ENCODE measurements at places on chromosomes 16 and 17.
A peak's percentile ranks its signal among the peaks of the same experiment; 100 is the strongest.

DNA sequence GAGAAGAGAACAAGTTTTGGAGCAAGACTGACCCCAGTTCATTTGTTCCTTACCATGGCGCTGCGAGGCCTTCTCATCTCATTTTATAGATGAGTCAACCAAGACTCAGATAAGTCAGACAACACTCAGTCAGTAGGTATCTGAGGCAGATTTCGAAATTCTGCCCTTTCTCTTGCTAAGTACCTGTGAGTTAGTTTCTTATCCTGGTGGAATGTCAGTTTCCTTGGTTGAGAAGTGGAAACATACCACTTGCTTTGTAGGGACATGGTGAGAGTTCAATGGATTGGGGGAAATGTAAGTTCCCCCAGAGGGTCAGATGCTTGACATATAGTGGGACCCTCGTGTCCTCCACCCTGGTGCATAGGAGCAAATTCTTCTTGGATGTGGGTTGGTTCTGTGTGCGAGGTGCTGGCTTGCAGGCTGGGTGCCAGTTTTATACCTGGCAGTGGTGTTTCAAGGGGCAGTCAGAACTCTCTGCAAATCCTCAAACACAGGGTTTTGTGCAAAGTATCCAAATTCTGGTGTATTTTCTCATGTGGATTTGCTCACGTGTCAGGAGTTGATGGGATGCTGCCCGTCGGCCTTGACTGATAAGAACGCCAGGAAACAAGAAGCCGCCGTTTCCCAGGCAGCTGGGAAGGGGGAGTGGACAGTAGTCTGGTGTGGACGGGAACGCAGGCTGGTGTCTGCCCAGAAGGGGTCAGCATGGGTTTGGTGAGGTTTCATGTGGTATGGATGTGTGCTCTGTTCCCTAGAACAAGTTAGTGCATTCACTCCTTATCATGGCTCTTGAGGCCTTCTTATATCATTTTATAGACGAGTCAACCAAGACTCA lies 61.1 kb upstream of the CIBAR2 start:
- DNase-seq, result peak; percentile 41

DNA sequence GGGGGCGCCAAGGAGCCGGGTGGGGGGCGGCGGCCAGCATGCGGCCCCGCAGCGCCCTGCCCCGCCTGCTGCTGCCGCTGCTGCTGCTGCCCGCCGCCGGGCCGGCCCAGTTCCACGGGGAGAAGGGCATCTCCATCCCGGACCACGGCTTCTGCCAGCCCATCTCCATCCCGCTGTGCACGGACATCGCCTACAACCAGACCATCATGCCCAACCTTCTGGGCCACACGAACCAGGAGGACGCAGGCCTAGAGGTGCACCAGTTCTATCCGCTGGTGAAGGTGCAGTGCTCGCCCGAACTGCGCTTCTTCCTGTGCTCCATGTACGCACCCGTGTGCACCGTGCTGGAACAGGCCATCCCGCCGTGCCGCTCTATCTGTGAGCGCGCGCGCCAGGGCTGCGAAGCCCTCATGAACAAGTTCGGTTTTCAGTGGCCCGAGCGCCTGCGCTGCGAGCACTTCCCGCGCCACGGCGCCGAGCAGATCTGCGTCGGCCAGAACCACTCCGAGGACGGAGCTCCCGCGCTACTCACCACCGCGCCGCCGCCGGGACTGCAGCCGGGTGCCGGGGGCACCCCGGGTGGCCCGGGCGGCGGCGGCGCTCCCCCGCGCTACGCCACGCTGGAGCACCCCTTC lies 484 bp downstream of the FZD2 start:
- no peak for DNase-seq

DNA sequence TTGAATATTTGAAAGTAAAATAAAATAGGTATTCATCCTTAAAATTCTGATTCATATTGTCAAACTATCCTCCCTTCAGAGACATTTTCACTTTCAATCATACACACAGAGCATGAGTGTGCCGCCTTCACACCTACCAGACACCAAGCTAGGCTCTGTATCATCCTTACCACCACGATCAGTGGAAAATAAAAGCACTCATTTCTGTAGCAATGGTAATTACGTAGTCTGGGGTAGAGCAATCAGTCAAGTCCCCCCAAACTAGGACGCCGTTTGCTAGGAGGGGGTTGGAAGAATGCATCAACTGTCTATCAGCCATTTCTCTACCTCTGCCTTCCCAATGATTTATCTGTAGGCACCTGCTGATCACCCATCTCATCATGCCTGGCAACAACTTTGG lies 84.6 kb upstream of the GRIN2A start:
- no peak for DNase-seq

DNA sequence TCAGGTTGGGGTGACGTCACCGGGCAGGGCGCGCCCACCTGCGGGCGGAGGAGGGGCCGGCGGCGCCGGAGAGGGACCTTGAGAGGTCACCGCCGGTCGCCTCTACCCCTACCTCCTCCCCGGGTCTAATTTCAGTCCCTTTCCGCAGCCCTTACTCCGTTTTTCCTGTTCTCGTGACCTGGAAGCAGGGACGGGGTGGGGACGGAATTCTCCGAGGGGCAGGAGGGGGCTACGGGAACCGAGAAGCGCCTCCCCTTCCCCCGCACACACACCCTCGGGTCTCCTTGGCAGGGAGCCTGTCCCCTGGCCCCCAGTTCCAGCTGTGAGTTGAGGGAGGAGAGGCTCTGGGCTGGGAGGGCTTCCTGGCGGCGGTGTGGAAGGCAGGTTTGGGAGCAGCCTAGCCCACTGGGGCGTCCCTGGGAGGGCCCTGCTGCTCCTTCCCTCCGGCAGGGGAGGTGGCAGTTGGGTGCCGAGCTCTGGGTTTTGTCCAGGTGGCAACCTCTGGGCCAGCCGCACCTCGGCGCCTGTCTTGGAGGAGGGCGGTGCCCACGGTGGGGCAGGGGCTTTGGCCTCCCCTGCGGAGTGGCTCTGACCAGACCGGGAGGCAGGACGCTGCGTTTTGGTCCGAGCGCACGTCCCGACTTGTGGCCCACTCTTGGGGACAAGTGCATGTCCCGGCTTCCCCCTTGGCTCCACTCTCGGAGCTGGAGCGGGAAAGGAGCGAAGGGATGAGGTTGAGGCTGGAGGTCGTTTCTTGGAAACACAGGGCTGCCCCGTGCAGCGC lies 773 bp downstream of the SYNGR3 start:
- no peak for DNase-seq

GRCh38 chr16:17225541-17225940 lies 245.2 kb downstream of the XYLT1 start:
- no peak for DNase-seq

GRCh38 chr17:71142333-71142732 lies 973.0 kb downstream of the KCNJ2 start:
- DNase-seq, result no peak

DNA sequence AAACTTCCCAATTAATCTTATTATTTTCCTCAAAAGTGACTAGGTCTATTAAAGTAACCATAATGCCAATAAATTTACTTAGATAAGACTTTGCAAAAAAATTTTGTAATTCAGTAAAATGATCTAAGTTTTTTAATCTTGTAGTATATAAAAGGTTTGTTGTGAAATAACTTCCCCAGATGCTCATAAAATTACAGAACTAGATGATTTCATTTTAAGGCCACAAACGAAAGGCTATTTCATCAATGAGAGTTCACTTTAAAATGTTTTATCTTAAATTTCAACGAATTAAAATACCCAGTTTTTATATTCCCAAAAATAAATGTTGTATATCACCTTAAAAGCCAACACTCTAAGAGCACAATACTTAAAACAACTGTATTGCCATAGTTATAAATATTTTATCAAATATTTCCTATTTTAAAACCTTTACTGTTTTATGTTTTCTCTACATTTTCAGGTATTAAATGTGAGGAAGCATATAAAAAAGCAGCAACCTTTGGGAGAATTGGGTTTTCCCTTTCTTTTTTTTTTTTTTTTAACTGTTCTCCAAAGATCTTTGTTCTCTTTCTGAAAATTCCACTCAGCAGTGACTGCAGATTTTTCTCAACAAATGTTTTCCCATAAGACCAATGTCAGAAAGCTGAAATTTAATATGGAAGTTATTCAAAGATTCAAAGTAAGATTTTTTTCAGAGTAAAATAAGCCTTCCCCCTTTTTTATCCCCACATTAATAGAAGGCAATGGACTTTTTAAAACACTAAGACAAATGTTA lies 169.9 kb downstream of the CYB561 start:
- DNase-seq, result no peak

DNA sequence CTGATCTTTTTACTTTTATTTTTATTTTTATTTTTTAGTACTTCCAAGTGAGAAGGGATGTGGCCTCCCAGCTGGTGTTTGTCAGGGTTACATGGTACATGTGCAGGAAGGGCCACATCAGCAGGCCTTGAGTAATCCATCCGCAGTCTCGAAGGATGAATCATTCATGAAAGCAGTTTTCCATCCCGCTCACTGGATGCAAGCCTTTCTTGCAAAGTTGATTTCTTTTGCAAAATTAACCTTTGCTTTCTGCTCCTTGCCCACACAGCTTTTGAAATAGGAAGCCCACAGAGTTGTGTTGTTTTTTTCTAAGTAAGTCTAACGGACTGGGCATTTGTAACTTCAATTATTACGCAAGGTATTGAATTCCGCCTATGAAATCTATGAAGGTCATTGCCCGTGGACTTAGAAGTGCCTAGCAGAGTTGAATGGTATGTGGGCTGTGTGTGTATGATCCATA lies 157.4 kb downstream of the PRKCA start:
- DNase-seq, result peak; percentile 96
